Substantia nigra (tissue), 51 donors: ENCODE measurements at places on chromosomes 2 and 18.

- DNase-seq, result no peak
Measured at GRCh38 chr2:215622837-215623236, 187.0 kb upstream of the FN1 start.

DNA sequence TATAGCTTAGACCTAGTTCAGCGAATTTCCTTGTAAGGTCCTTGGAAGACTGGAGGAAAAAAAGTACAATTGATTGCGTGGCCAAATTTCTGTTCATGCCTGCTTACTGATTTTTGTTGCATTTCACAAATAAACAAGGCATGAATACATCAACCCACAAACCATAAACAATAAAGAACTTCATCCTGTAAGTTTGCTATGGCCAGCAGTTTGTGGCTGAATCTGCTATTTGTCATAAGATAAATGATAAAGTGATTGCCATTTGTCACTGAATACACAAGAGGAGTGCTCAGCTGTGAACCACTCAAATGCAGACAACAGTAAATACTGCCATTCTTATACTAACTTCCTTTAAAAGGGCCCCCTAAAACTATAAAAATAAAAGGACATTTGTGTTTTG lies 259.5 kb downstream of the CCDC178 start:
- DNase-seq, result no peak

DNA sequence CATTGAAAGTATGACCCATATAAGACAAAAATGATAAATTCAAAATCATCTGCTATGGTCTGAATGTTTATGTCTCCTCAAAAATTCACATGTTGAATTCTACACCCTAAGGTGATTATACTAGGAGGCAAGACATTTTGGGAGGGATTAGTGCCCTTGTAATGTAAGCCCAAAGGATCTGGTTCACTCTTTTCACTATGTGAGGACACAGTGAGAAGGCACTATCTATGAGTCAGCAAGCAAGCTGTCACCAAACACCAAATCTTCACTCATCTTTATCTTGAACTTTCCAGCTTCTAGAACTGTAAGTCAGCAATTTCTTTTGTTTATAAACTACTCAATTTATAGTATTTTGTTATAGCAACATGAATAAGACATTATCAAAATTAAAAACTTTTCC lies 284.7 kb upstream of the ZC3H15 start:
- no peak for DNase-seq

DNA sequence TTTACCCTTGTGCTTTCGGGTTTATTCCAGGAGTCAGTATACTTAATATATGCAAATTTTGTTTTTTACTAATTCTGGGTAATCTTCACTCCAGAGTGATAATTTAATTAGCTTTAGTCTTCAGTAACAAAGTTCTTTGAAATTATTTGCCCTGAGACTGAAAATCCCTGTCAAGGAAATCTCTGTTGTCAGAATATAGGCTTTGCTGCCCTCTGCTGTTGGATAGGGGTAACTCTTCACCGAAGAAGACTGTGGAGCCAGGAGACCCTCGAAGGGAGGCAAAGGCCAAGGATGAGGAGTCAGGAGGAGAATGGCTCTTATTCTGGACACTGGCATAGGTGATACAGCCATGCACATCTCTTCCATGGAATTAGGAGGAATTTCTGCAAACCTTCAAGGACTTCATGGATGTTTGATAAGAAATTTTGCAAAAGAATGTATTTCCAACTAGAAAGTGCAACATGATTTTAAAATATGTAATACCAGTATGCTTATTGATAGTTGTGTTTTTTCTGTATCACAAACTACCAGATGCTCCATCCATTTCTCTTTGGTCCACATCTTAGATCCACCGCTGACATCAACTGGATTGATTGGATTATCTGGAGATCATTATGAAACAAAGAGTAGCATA lies 182.3 kb downstream of the RDH14 start:
- no peak for DNase-seq

DNA sequence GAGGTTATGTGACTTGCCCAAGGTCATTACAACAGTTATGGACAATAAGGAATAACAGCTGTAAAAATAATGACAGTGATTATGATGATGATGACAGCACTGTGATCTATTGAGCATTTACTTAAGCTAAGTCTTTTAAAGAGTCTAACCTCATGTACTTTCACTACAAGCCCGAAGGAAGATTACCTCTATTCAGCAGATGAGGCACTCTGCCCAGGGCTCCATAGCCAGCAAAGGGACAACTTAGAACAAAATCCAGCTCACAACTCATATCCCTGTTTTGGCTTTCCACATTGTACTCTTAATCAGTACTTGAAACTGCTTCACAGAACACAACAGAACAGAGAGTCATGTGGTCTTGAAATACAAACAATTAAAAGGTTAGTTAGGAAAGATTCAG lies 290.2 kb downstream of the ZNF385B start:
- no peak for DNase-seq

DNA sequence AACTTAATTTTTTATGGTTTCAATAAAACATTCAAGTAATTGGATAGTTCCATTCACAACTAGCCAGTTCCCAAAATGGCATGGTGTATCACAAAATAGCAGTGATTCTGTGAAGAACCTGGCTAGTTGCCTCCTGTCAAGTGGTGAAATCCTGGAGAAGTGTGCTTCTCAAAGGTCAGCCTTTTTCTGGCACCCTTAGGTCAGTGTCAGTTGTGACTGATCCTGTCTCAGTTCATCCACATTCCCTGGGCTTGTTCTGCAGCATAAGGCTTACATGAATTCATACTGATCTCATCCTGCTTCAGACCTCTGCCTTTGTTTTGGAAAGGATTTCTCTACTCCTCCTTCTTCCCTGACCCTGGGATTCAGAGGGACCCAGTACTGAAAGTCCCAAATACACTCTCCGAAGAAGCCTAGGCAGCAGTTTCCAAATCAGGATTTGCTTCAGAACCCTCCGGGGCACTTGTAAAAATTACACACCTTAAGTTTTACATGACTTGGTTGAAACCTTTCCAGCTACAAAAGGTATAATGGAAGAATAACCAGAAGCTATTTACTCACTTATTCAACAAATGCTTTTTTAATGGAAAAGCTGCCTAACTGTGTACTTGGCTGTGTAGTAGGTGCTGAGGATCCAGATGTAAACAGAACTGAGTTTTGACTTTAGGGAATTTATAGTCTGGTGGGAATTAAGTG lies 11.0 kb downstream of the MAP3K20 start:
- DNase-seq, result no peak

DNA sequence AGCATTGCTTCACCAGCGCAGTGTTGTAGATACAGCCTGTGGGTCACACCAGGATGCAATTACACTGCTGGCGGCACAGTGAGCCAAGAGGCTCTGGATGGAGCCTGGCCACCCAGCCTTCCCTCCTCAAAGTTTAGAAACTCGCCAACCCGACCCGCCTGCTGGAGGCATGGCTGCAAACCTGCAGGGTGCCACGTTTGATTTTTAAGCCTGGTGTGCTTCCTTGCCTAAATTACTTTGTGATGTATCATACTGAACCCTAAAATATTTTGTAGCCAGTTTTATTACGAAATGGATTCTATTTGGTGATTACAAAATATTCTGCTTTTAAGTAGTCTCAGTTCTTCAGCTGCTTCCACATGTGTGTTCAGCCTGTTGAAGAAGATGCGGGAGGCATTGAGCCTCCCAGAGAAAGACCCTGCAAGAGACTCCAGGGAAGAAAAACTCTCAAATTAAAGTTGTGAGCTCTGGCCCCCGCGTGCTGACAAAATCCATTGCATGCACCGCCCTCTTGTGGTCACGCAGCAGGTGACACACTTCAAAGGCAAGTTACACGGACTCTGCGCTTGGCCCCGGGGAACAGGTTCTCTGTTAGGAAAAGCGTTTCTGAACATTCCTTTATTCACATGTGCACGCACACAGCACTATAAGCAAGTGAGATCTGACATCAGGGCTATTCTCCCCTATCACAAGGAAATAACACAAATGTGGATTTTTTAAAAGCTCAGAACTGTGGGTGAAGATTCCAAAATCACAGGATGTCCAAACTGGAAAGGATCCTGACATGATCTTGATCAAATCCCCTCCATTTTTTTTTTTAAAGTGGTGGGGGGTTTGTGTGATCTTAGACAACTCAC lies 63.0 kb upstream of the TWIST2 start:
- DNase-seq, result no peak

- DNase-seq, result no peak
Measured at GRCh38 chr2:8553643-8554042, 128.2 kb upstream of the ID2 start.
